H1 (cell line): ENCODE measurements at places on chromosomes 6 and 20. TPM values are rescaled to one million over a fixed set of nuclear protein-coding genes. Genes with fewer than 3 reads are reported as not detected.

- DNase-seq, result no peak
Measured at GRCh38 chr6:89675949-89676748, 37.6 kb upstream of the LYRM2 start.

- DNase-seq, result no peak
Measured at GRCh38 chr20:56575157-56575556, 42.1 kb downstream of the FAM209B start.

DNA sequence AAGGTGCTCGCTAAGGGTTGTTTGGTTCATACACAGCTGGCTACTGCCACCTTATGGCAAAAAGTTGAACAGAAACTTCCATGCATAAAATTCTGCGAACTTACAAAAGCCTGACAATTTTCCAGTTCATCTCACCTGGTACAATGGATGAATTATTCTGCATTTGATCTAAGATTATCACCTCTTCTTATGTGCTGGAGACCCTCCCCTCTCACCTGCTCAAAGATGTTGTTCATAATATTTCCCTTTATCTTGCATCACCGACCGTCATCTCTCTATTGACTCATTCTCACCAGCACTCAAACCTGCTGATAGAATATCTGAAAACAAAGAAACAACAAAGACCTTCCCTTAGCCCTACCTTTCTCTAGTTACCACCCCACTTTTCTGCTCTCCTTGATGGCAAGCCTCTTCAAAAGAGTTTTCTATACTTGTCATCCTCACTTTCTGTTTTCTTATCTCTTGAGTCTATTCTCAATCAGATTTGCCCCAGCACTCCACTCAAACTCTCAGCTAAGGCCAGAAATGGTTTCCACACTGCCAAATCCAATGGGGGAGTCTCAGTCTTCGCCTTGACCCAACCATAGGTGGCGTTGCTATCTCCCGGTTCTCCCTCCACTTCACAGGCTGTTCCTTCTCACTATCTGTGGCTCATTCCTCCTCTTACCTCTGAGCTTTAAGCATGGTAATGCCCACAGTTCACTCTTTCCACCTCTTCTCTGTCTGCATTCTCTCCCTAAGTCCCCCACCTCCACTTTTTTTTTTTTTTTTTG is 25.8 kb downstream of the SNRNP48 start:
- no peak for DNase-seq

DNA sequence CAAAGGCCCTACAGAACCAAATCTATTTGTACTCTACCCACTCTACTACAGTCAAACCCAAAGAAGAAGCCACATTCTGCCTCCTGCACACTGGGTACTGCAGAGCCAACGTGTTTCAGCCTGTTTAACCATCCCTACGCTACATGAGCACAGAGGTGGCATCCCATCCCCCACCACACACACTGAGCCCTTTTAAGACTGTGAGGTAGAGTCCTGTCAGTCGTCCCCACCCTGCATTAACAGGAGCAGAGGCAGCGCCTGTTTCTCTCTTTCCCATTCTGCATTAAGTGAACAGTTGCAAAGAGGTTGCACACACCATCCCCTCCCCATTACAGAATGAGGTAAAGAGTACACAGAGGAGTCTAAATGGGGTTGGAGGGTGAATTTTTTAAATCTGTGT is 5.2 kb upstream of the RSPH4A start:
- no peak for DNase-seq

DNA sequence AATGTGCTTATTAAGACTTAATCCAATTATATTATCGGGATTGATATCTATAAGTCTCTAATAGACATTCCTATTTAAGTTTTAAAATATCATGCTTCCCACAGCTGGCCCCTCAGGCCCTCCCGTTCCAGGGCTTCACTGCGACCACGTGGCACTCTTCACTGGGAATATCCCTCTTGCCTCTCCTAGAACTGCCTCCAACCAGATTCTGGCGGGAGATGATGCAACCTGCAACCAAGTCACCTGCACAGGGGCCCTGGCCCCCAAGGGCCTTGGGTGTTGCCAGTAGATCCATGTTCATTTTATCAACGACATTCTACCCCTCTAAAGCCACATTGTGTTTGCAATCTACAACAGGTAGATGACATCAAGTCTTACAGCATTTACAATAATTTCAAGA is 18.4 kb upstream of the RAMACL start:
- no peak for DNase-seq

- DNase-seq, result no peak
Measured at GRCh38 chr20:8524101-8525016, 392.3 kb downstream of the PLCB1 start.

The REM1 gene
- total RNA-seq, result not detected in 2 replicates

- DNase-seq, result no peak
Measured at GRCh38 chr6:56667336-56667735, 24.6 kb upstream of the DST start.

The B3GALT4 gene
- total RNA-seq, result 3.0 and 4.2 TPM in 2 replicates

GRCh38 chr20:20836836-20837235 is 124.4 kb upstream of the RALGAPA2 start:
- no peak for DNase-seq

DNA sequence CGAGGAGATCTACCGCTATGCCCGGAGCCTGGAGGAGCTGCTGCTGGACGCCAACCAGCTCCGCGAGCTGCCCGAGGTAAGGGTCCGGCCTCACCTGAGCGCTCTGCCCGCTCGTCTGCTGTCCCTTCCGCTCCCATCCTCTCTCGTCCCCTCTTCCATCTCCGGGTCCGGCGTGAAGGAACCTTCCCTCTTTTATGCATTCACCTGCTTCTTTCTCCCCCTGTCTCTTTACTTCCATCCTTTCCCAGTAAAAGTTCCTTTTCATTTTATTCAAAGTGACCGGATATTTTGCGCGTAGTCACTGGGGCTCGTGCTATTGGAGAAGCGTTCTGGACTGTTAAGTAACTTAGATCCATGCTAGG is 516 bp downstream of the LRRC1 start:
- DNase-seq, result no peak

The TMEM200A gene
- 12.9 and 13.9 TPM in 2 replicates for total RNA-seq

GRCh38 chr6:85911067-85911466 is 268.4 kb upstream of the SYNCRIP start:
- no peak for DNase-seq

DNA sequence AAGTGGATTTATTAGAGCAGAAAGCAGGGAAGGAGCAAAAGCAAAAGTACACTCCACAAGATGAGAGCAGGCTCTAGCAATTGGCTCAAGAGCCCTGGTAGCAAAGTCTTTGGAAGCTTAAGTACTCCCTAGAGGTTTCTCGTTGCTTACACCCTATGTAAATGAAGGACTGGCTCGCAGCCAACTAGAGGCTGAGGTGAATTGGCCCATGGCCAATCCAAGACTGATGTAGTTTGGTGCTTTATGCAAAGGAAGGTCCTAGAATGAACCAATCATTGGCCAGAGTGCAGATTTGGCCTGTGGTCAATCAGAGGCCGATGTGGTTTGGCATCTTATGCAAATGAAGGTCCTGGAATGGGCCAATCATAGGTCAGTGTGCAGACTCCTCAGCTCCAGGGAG is 191.3 kb upstream of the ARID1B start:
- DNase-seq, result no peak

GRCh38 chr6:25301362-25301761 is 22.2 kb downstream of the CARMIL1 start:
- DNase-seq, result no peak

DNA sequence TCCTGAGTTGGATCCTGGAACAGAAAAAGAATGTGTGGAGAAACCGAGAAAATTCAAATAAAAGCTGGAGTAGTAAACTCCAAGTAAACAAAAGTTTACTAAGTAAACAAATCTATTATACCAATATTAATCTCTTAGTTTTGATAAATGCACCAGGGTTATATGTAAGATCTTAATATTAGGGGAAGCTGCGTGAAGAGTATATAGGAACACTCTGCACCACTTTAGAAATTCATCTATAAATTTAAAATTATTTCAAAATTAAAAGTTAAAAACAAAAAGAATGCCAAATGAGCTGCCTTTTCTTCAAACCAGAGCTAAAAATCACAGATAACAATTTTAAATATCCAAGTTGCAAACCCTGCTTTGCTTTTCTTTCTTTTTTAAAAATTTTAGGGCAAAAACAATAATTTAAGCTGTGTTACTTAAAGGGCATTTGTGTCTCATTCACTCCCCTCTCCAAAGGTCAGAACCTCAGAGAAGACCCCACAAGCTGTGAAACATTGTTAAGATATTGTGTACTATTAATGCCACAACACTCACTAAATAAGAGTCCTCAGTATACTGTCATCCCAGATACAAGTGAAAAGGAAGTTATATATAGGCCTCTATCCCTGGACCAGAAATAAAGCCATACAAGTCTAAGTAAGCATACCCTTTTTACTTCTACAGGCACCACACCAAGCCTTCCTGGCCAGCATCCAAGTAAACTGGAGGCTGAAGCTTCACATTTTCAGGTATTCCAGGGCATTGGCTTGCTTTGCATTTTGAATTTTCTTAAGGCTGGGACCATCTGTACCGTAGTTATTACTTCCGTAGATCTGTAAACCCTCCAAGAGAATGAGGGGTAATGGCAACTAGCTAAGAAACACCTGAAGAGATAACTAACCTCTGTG is 7.0 kb downstream of the DNAAF9 start:
- no peak for DNase-seq

The CRISP2 gene
- total RNA-seq, result not detected in 2 replicates

The BPI gene
- total RNA-seq, result not detected in 2 replicates

DNA sequence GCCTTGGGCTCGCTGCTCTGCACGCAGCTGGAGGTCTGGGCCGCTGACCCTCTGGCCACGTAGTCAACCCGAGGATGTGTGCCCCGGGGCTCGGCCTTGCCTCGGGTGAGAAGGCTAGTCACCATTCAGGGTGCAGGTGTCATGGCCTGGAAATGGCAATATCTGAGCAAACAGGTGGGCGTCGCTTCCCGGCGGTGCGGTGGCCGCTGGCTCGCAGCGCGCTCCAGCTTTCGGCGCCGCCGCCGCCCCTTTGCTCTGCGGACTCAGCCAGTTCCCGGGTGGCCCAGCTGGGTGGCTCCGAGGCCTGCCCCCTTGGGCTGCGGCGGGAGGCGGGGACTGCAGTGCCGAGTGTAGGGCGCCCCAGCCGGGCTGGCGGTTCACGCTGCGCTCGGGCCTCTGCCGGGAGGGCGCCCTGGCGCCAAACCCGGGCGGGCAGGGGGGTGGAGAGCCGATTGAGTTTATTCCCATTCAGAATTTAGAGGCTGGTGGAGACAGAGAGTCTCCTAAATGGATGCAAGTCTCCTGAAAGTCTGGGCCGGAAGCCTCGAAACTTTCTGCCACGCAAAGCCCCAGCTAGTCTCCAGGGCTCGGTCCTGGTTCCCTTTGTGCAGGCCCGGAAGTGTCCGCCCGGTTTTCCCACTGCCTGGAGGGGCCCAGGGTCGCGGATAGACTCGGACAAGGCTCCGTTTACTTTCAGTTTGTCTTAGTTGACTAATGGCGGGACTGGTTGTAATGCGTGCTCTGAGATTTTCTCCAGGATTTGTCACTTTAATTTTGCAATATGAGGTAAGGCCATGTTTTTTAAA is 11.3 kb upstream of the TFAP2A start:
- DNase-seq, result peak; percentile 74

GRCh38 chr20:48817367-48818030 is 10.3 kb downstream of the PREX1 start:
- DNase-seq, result no peak

- DNase-seq, result no peak
Measured at GRCh38 chr6:16511040-16511660, 250.1 kb downstream of the ATXN1 start.

- DNase-seq, result no peak
Measured at GRCh38 chr6:112683926-112684325, 336.8 kb downstream of the RFPL4B start.

The RSPO3 gene
- total RNA-seq, result not detected in 2 replicates

GRCh38 chr6:87261534-87261933 is 60.9 kb upstream of the SMIM8 start:
- DNase-seq, result no peak

The BACH2 gene
- 5.9 and 8.0 TPM in 2 replicates for total RNA-seq

DNA sequence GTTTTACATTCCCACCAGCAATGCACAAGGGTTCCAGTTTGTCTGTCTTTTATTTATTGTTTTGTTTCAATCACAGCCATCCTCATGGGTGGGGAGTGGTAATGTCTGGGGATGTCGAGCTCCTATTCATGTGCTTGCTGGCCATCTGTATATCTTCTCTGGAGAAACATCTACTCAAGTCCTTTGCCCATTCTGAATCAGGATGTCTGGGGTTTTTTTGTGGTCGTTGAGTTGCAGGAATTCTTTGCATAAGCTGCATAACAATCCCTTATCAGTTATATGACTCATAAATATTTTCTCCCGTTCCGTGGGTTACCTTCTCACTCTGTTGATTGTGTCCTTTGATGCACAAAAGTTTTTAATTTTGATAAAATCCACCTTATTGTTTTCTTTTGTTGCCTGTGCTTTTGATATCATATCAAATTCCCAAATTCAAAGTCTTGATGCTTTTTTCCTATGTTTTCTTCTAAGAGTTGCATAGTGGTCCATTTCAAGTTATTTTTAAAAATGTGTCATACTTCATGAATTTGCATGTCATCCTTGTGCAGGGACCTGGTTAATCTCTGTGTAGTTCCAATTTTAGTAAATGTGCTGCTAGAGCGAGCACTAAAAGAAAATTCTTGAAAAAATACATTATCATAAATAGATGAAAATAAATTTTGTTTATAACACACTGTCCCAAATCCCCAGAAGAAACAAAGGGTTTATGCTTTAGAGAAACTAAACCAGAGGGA is 54.9 kb upstream of the PDE10A start:
- no peak for DNase-seq

The EEF1A2 gene
- total RNA-seq, result 25.8 and 27.9 TPM in 2 replicates

The KCNQ2 gene
- 82.6 and 88.6 TPM in 2 replicates for total RNA-seq

The TBX18 gene
- total RNA-seq, result not detected in 2 replicates

The DSP gene
- 48.5 and 50.5 TPM in 2 replicates for total RNA-seq

The EYA2 gene
- total RNA-seq, result 1.6 and 1.7 TPM in 2 replicates

The TRIM10 gene
- total RNA-seq, result not detected in 2 replicates

GRCh38 chr6:117481926-117482239 is 591 bp upstream of the DCBLD1 start:
- no peak for DNase-seq

The KCNB1 gene
- total RNA-seq, result 0.58 and 0.59 TPM in 2 replicates

The ADAM33 gene
- total RNA-seq, result 5.7 and 6.0 TPM in 2 replicates

DNA sequence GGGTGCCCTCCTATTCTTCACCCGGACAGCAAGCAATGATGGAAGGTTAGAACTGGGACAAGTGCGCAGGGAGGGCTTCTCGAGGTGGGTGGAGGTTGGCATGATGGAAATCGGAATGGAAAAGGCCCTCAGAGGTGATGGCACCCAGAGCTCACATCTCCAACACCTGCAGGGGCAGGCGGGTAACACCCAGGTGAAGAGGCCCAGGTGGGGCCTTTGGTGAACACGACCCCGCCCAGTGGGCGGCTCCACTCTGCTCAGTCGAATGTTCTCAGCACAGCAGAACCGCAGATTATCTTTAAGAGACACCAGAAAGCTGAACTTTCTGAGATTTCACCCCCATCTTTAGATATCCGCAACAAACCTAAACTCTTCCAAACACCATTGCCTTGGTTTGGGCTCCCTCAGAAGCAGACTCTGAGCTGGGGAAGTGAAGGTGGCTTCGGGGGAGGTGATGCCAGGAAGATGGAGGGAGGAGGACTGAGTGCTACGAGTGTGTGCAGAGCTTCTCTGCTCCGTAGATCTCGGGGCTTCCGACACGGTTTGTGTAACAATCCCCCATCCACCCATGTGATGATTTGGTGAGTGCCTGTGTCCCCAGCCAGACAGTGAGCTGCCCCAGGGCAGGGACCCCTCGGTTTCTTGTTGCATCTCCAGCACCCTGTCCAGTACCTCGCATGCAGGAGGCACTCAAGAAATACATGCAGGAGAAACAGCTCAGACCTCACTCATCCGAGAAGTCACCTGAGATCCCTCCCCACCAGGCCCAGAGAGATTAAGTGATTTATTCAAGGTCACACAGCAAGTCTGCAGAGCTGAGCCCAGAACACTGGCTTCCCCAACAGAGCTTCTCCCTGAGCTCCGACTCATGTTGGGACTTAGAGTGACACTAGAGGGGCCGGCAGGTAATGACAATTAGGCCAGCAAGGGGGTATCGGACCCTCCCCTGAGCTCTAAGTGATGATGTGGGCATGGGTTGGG is 45.4 kb downstream of the BPIFB1 start:
- DNase-seq, result no peak
